ENCODE measurements at places on chromosomes 7 and 10. TPM values are rescaled to one million over a fixed set of nuclear protein-coding genes. Genes with fewer than 3 reads are reported as not detected.

CTTNBP2 gene
- total RNA-seq: 11.4 TPM

MKX gene
- total RNA-seq: 0.96 TPM

NRCAM gene
- 0.38 TPM for total RNA-seq

PLPP4 gene
- 3.5 TPM for total RNA-seq

DPP6 gene
- 1.1 TPM for total RNA-seq

CNPY1 gene
- total RNA-seq: 2.4 TPM

MINDY4 gene
- 2.0 TPM for total RNA-seq

SLC18A2 gene
- 0.52 TPM for total RNA-seq

SFRP4 gene
- total RNA-seq: not detected

LIPJ gene
- total RNA-seq: not detected

PTN gene
- total RNA-seq: 17.3 TPM

COL13A1 gene
- total RNA-seq: 16.6 TPM
